ENCODE measurements at places on chromosomes 2 and 18.
A peak's percentile ranks its signal among the peaks of the same experiment; 100 is the strongest.

- no peak for DNase-seq
Observed at GRCh38 chr18:11134940-11135339, 14.4 kb downstream of the PIEZO2 start.

DNA sequence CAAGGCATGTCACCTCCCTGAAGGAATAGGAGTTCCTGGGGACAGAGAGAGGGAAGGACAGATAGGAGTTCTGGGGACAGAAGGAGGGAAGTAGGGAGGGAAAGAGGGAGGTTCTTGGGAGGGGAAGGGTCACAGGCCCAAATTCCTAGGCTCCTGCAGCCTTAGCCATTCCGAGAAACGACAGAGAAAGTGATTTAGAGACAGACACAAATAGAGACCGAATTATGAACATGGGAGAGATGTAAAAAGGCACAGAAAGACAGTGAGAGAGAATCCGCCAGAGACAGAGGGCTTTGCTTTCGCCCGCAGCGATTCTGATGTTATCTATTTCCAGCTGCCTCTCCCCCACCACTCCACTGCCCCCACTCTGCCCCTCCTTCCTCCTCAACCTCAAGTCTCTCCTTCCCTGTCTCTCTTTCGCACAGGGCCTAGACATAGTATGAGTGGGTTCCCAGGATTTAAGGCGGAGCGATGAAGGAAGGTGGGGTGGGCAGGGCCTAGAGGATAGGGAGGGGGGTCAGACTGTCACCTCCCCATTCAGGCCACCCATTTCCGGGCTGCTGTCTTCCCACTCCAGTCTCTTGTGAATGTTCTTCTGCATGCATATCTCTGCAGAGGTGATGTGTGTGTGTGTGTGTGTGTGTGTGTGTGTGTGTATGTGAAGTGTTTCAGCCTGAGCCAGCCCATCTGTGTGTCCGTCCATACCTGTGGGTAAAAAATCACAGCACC is 3.3 kb upstream of the WNT6 start:
- no peak for DNase-seq

DNA sequence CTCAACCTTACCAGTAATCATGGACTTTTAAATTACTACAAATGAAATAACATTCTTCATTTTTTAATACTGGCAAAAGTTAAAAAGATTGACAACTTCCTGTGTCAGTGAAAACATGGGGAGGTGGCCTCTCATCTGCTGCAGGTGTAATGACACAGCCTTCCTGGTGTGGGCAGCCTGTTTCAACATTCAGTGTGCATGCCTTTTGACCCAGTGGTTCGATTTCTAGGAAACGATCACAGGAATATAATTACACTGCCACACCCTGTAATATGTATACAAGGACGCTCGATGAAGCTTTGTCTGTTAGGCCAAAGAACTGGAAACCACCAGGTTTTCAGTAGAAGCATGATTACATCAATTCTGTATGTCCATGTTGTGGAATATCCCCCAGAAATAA is 68.7 kb downstream of the MTHFD2 start:
- DNase-seq = no peak

DNA sequence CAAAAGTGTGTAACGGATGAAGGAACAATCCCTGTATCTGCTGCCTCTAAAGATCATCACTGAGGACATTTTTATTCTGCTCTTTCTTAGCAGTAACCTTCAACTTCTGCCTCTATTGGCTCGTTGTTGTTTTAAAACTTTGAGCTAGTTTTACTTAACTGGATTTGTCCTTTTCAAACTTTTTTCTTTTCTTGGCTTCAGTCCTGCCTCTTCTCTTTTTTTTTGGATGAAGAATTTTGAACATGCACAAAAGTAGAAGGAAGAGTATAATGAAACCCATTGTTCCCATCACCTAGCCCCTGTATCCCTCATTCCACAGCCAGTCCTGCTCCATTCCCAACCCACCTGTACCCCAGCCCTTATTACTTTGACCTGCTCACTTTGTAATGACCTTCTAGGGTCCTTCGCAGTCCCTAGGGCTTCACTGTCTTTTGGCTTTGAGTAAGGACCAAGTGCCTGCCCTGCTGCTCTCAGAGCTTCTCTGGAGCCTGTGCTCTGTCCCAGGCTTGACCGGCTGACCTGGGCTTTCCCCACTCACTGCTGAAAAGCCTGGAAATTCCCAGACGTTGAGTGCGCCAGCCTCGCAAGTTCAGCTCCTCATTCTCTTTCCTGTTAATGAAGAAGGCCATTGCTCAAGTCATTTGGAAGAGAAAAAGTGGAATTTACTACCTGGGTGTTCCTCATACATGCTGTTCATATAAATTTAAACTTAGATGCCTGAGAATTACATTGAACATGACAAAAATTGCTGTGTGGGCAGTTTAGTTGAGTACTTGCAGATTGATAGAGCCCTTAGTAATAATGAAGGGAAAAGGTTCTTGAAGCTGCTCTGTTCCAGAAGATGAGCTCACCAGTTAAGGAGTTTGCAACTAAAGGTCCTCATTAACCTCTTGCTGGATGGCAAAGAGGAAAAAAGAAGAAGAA is 149.3 kb upstream of the ALPP start:
- no peak for DNase-seq

DNA sequence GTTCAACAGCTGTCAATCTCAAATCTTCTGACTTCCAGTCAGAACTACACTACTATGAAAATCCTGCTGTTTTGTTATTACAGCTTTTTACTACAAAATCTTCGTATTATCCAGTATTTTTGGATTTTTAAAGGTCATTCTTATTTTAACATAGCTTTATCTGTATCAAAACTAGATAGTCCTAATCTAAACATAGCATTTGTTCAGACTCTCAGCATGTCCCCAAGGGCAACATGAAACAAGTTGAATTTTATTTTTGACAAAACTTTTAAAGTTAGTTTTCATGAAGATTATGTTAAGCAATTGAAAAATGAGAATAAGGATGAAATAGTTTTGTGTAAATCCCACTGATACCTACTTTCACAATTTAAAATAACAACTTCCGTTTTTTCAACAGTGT is 48.1 kb downstream of the PDE1A start:
- DNase-seq = no peak

DNA sequence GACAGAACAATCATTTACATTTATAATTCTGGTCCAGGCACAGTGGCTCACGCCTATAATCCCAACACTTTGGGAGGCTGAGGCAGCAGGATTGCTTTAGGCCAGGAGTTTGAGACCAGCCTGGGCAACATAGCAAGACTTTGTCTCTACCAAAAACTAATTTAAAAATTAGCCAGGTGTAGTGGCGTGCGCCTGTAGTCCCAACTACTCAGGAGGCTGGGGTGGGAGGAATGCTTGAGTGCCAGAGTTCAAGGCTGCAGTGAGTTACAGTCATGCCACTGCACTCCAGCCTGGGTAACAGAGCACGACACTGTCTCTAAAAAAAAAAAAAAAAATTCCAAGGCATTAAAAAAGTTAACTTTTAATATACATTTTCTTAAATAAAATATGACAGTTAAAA is 88.1 kb downstream of the PLEKHM3 start:
- no peak for DNase-seq

DNA sequence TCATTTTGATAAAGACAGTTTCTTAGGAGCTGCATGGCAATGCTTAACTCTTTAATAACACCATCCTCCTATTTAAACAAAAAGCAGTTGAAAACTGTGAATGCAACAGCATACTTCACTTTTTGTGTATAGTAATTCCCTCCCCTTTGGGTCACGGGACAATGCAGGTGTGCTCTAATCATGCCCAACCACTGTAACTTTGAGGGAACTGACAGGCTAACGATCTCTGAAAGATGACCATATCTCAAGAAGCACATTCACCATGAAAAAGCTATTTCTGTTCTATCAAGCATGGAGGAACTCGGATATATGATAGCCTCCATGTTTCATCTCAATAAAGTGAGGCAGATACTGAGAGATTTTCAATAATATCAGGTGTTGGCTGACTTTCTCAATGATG is 81.1 kb upstream of the CD226 start:
- no peak for DNase-seq

DNA sequence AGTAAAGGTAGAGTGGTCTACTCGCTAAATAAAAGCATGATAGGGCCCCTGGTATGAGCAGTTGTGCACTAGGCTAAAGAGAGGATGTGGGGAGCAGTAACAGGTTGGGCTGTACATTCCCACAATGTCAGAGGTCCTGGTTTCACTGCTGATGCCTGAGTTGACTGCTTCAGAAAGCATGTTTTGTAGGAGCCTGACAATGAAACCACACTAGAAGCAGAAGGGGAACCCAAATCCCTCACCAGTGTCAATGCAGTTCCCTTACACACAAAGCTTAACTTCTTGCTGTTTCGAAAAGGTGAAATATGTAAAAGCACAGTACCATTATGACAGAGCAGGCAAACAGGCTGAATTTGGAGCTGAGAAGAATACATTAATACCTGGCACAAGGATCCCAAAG is 291.7 kb upstream of the KYNU start:
- DNase-seq = no peak

DNA sequence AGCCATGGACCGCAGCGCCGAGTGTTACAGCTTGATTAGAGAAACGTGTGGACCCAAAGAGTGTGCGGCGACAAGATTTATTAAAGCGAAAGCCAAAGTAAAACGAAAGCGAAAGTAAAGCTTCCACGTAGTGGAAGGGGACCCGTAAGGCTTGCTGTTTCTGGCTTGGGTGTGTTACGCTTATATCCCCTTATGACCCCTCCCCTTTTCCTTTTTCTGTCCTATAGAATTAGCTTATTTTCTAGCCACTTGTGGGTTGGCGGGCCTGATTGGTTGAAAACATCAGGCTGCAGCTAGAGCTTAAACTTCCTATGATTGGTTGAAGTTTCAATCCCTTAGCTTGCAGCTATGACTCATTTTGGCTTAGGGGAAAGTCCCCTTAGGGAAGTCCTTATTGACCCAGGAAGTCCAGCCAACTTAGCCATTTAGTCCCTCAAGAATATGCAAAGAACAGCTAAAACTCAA is 969.7 kb downstream of the DCDC2C start:
- no peak for DNase-seq

DNA sequence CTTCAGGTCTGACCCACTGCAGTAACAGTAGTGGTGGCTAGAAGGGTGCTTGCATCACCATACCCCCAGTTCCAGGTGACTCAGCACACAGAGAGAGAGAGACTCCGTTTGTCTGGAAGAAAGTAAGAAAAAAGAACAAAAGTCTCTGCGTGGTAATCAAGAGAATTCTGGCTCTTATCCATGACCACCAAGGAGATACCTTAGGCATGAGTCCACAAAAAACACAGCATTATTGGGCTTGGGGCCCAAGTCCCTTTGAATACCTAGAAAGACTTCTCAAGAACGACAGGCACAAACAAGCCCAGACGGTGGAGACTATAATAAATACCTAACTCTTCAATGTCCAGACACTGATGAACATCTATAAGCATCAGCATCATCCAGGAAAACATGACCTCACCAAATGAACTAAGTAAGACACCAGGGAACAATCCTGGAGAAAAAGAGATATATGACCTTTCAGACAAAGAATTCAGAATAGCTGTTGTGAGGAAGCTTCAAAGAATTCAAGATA is 21.7 kb upstream of the BAZ2B start:
- no peak for DNase-seq

DNA sequence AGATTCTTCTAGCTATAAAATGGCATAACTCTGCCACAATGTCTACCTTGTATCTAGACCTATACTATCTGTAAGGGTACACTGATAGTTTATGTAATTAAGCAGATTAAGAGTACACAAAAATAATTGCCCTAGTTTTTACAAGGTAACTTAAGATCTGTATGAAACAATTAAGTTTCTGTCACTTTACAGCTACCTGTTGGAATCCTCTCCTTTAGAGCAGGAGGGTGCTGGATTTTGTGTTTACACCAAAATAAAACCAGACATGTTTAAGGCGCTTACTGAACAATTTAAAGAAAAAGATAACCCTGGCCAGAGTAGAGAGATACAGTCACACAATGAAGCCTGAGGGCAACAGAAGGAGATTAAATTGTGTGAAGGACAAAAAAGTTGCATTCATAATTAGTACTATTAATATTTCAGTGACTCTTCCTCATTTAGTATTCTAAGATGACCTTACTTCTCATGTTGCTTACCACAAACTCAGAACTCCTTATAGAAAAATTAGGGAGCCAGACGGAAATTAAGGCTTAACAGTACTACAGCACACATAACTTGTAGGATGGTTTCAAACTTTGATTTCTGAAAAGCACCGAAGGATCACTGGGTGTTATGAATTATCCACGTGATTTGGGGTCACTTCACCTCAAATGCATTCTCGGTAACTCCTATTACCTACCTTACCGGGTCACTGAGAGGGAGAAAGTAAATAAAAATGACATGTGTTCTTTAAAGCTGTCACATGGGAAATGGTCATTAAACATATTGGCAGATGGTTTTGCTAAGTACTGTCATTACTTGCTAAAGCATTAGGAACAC is 1.0 kb downstream of the DARS1 start:
- DNase-seq = no peak

- no peak for DNase-seq
Observed at GRCh38 chr2:113073325-113073834, 5.6 kb downstream of the IL1F10 start.

- DNase-seq = no peak
Observed at GRCh38 chr18:56162311-56163265, 475.8 kb downstream of the TXNL1 start.

GRCh38 chr2:71785516-71785981 is 332.2 kb downstream of the DYSF start:
- DNase-seq = no peak

DNA sequence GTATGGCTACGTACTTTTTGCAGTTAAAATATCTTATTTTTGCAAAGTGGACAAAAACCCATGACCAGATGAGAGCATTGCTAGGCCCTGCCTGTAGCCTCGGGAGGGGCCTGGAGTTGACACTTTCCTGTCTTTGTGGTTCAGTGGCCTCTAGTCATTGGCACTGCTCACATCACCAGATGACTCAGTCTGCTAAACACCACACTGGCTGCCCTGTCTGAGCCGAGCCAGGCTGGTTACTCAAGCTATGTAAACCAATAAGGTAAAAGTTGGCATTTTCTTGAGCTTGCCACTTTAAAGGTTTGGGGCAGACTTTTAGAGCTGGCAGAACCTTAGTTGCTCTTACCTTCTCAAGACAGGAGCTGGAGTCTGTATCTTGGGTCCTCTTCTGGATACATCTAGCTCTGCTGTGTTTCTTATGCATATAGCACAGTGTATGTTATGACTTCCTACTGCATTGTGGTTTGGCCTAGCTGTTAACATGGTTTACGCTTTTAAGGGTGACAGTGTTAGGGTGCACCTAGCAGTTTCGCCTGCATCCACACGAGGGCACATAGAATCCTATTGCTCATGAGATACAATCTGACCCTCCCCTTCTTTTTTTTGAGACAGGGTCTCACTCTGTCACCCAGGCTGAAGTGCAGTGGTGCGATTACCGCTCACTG is 76.4 kb downstream of the AP1S3 start:
- DNase-seq = peak; percentile 44
